Stimulated activated naive CD4-positive, alpha-beta T cell (primary cell): ENCODE measurements at places on chromosomes 7 and 10.

DNA sequence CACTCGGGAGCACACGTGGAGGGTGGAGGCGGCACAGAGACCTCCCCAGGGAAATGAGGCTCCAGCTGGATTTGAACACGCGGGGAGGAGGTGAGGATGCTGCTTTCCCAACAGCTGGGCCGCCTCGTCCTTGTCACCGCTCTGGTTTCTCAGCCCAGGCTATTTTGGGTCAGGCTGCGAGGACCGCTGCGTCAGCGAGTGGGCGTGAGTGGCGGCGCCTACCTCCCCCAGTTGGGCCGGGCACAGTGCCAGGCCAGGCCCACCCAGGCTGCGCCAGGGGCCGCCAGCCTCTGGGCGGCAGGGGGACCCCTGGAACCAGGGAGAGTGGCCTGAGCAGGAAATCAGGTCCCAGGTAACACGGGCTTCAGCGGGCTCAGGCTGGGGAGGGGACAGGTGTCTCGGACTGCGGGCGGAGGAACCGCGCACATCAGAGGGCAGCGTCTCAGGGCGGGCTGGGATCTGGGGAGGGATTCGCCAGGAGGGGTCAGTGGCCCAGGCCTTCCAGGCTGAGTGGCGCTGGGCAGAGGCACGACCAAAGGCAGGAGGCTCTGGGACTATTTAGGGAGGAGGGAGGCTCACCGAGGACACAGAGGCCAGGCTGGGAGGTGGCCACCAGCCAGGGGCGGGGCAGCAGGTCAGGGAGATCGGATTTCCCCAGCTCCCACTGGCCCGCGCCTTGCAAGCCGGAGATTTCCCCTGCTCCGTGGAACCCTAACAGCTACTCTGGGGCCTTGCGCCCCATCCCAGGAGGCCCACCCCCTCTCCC lies 125.2 kb upstream of the RET start:
- DNase-seq = no peak

GRCh38 chr10:75456122-75456521 lies 24.7 kb downstream of the LRMDA start:
- no peak for DNase-seq

DNA sequence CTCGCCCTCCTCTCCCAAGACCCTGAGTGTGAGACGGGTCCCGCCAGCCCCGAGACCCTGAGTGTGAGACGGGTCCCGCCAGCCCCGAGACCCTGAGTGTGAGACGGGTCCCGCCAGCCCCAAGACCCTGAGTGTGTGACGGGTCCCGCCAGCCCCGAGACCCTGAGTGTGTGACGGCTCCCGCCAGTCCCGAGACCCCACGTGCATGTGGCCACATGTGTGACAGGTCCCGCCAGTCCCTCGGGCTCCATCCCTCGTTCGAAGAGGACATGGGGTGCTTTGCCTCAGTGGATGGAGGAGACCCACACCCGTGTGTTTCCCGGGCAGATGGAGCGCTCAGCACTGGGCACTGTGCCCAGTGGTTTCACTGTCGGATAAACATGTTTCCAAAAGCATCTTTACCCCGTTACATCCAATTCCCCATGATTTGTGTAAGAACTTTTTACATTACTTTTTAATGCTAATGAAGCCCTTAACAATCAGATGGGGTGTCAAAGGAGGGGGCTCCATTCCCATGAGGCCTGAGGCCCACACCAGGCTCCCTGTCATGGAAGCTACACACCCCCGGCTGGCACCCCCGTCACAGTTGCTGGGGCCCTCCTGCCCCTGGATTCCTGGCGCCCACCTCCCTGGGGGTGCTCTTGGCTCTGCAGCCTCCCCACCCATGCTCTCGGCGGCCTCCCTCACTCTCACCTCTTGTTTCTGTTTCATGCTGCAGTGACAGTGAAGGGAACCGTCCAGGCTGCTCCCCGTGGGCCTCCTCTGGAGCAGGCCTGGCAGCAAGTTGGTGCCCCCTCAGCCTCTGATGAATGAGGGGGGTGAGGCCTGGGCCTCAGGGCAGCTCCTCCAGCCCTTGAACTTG lies 48.5 kb upstream of the CFAP46 start:
- no peak for DNase-seq

DNA sequence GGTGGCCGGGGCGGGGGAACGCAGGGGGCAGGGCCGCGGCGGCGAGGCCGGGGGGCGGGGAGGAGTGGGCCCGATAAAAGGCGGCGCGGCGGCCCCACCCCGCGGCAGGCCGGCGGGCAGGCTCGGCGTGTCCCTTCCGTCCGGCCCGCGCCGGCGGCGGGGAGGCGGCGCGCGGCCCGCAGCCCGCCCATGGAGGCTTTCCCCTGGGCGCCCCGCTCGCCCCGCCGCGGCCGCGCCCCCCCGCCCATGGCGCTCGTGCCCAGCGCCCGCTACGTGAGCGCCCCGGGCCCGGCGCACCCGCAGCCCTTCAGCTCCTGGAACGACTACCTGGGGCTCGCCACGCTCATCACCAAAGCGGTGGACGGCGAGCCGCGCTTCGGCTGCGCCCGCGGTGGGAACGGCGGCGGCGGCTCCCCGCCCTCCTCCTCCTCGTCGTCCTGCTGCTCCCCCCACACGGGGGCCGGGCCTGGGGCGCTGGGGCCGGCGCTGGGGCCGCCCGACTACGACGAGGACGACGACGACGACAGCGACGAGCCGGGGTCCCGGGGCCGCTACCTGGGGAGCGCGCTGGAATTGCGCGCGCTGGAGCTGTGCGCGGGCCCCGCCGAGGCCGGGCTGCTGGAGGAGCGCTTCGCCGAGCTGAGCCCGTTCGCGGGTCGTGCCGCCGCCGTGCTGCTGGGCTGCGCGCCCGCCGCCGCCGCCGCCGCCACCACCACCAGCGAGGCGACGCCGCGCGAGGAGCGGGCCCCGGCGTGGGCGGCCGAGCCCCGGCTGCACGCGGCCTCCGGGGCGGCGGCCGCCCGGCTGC lies at the start of gene NANOS1:
TSS of gene NANOS1 (plus strand) at position 102 of the 808 bp plus-strand sequence. CDS start at position 190, 88 bp downstream.
- DNase-seq = no peak
